ENCODE measurements at places on chromosomes 5 and 9. TPM values are rescaled to one million over a fixed set of nuclear protein-coding genes. Genes with fewer than 3 reads are reported as not detected.

The PCDHGA9 gene
- 4.8 TPM for total RNA-seq

The ACTBL2 gene
- total RNA-seq: 0.29 TPM

The PHYHD1 gene
- 5.6 TPM for total RNA-seq

The DRD1 gene
- 8.0 TPM for total RNA-seq

The OMD gene
- total RNA-seq: 0.08 TPM

The PSAT1 gene
- total RNA-seq: 62.1 TPM

GRCh38 chr9:95111716-95112115 lies 205.8 kb downstream of the FANCC start:
- ATAC-seq: no peak

DNA sequence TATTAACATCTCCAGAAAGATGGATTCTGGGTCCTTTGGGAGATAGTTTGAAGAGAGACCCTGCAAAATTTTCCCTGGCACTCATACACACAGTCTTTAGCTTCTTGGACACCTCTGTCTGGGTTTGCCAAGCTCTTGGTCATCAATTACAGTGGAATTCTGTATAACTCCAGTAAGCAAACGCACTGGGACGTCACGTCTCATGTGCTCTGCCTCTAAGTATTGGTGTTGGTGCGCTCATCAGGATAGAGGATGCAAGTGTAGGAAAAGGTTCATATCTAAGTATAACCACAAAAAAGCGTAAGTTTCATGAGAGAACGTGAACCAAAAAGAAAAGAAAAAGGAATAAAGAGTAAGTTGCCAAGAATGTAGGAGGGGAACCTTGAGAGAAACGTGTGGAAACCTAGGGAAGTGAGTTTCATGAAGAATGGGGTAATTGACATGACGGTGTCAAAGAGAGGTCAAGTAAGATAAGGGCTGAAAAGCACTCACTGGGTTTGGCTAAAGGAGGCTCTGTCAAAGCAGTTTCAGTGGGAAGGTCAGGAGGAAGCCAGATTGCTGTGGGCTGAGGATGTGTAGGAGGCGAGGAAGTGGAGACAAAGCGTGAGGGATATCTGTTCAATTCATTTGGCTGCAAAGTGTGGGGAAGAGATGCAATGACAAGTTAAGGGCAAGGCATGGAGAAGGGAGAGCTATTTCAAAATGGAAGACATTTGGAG lies 92.7 kb downstream of the RAD23B start:
- no peak for ATAC-seq

DNA sequence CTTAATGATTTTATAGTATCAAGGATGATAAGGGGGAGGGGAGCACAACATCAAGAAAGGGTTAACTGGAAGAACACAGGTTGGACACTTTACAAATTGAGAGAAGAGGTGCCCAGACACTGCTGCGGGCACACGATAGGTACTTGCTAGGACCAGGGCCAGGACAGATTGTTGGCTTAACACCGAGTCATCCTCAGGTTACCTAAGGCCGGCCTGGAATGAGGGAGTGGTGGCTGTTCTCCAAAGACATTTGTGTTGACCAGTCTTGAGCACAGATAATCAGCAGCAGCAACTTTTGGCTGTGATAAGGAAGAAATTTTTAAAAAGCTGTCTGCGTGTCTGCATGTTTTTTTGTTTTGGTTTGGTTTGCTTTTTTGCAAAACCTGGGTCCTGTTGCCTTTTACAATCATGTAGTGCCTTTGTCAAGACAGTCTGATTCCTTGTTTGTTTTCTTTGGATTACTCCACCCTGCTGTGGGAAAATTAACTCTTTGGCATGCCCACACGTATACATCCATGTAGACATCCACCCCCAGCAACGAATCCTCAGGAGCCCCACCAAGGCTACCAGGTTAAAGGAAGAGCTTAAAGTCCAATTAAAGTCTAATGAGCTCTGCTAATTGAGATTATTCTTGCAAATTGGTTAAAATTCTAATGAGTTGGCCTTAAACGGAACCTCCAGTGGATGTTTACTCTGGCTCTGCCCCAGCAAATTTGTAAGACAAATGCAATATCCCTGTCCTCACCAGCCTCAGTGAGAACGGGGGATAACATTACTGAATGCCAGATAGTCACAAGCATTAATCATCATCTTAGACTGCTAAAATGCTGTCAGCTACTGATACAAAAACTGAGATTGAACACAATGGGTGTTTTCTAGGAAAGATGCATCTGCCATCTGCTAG lies 382.3 kb downstream of the ACTL7B start:
- ATAC-seq: peak; percentile 48

GRCh38 chr5:77379558-77380061 lies 112.5 kb downstream of the WDR41 start:
- ATAC-seq: no peak

DNA sequence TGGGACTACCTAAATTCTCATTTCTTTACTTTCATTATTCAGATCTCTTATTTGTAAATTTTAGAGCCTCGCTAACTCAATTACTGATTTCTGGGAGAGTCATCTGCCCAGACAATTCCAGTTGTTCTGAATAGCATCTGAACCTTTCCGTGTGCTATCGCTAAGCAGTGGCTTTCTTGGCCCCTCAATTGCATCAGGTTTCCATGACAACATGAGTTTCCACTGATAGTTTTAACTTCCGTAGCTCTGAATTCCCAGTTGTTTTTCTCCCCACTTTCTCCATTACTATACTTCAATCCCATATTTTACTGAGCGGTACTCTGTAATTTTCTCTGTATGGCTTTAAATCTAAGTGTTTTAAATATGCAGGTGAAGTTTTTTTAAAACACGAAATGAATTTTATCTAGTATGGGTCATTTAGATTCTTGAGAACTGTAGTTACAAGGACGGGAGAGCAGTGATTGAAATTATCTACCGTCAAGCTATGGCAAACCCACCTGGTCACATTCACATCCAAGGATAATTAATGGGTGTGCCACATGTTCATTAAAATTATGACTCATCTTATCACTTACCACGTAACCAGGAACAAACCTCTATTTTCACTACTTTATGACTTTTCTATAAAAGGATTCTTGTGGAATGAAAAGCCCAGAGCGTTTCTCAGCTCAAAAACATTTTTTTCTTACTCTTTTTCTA lies 223.5 kb upstream of the PCSK5 start:
- no peak for ATAC-seq

GRCh38 chr5:159049844-159050315 lies 49.8 kb downstream of the EBF1 start:
- no peak for ATAC-seq

DNA sequence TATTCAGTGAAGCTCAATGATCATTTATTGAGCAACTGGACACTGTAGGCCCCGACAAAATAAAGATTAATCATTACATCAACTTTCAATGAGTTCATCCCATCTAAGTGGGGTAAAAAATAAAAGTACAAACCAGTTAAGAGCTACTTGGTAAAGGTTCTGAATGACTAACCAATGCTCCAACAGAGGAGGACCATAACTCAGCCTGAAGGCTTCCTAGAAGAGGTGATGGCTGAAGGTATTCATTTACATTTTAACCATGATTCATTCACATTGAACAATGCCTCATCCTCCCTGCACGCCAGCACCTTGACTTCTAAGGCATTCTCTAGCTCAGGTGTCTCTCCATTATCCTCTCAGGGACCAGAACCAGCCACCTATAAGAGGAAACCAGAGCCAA lies 201.4 kb downstream of the ZNF462 start:
- ATAC-seq: no peak

DNA sequence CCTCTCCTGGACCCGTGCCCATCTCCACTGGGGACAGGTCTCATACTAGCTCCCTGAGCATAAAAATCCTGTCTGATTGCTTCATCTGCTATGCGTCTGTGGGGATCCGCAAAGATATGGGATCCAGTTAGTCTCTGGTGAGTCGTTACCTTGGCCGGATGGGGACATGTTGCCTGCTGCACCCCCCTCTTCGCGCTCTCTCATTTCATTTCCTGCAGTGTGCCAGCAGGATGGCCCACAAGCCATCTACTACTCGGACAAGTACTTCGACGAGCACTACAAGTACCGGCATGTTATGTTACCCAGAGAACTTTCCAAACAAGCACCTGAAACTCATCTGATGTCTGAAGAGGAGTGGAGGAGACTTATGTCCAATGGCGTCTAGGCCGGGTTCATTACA lies 17.0 kb upstream of the CEP78 start:
- ATAC-seq: no peak
